ENCODE measurements at places on chromosomes 4 and X. TPM values are rescaled to one million over a fixed set of nuclear protein-coding genes. Genes with fewer than 3 reads are reported as not detected.

NPNT gene
- 15.6 TPM for polyA plus RNA-seq

TMPRSS11B gene
- polyA plus RNA-seq = 1,112 TPM

FAAH2 gene
- 5.7 TPM for polyA plus RNA-seq

TMEM185A gene
- 10.9 TPM for polyA plus RNA-seq

SLIT2 gene
- 0.67 TPM for polyA plus RNA-seq

PPP1R3F gene
- polyA plus RNA-seq = 3.8 TPM

SERTM2 gene
- not detected for polyA plus RNA-seq

SOX3 gene
- polyA plus RNA-seq = not detected

TRIM75 gene
- polyA plus RNA-seq = not detected

TCEAL6 gene
- polyA plus RNA-seq = not detected

MND1 gene
- polyA plus RNA-seq = 3.4 TPM
